ENCODE measurements at places on chromosomes 7 and 10.
A peak's percentile ranks its signal among the peaks of the same experiment; 100 is the strongest.

DNA sequence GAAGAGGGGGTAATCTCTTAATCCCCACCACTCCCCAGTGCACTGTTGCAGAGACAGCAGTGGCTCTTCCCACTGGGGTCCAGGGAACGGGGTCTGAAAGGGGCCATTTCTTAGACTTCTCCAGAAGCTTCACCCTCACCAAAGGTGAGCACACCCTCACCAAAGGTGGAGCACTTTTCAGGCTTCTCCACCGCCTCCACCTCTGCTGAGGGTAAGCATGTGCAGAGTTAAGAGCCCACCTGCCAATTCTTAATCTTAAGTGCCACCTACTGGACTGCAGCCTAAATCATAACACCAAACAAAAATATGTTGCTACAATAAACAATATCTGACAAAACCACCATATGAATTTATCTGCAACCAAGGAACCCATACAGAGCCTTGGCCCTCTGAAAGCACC lies 27.0 kb downstream of the SNX13 start:
- no peak for DNase-seq

DNA sequence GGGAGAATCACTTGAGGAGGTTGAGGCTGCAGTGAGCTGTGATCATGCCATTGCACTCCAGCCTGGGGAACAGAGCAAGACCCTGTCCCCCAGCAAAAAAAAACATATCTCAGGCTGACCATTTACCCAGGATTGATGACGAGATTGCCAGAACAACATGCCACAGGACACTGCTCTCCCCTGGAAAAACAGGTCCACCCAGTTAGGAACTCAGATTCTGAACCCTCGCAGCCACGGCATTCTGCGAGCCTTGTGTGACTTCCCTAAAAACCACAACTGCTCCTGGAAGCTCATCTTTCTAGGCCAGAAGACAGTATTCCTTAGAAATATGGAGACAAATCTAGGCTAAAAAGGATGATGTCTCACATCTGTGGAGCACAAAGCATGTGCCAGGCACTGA lies 42.1 kb upstream of the SH2B2 start:
- DNase-seq = no peak

- no peak for DNase-seq
These were observed 134.0 kb downstream of the PAXIP1 start for GRCh38 chr7:154868921-154869320.

DNA sequence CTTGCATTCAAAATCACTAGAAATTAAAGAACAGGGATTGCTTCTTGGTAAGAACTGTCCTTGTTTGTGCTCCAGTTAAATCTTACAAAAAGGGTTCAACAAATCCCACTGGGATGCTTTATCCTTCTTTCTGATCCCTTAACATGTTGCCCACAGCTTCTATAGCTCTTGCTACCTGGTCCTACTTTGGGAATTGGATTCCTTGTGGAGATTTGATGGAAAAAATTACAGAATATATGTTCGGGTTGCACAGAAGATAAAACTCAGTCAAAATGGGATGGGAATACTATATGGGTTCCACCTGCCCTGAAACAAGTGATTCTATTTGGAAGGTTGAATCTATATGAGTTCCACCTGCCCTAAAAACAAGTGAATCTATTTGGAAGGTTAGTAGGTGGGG lies at the start of gene OR2A25:
OR2A25 (plus strand) TSS at position 301 of the 400 bp plus-strand sequence. CDS start 4,409 bp downstream, outside the sequence.
- no peak for DNase-seq

DNA sequence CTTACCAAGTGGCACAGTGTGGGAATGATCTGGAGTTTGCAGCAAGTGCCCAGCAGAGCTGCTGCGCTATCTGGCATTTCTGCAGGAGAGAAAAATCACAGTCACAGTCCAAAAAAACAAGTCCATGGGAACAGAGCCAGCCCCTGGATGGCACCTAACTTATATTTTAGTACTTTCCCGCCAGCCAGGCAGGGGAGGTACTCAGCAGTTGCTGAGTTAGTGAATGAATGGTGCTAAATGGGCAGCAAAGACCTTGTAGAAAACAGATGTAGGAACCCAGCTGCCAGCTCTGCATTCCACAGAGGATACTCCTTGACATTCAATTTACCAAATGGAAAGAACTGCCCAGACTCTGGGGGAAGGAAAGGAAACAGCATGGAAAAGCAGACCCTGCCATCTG lies 54.5 kb downstream of the GSDME start:
- no peak for DNase-seq

DNA sequence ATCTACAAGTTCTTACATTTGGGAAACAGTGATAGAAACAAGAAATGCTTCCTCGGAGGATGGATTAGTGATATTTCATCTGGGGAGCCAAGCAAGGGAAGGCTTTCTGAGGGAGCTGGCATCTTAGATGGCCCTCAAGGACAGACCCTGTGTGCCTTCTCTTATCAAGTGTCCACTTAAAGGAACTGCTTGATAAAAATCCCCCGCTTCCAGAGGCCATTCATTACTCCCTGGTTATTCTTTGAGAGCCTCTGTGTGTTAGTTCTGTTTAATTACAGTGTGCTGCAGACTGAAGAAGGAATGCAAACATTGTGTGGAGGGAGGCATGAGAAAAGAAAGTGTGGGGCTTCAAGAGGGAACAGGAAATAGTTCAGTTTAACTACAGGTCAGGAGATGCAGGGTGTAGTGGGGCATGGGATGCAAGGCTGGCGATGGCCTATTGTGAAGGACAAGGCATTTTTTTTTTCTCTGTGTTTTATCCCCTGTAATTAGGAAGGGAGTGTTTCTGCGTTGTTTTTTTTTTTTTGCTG lies 145.4 kb downstream of the SNX10 start:
- DNase-seq = peak; percentile 81

DNA sequence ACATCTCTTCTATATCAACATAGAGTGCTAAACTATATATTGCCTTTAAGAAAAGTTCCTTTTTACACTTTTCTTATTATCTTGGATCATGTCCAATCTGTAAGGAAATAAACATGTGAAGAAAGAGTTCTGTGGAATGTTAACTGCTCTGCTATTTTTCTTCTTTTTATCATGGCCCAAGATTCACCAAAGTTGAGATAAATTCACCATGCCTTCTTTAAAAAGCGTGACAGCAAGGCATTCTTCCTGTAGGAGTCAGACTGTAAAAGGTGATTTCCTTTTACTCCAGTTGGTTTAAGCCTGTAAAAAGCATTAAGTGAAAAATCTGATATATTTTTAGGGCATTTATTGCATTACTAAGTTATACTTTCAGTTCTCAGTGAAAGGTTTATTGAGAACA lies 165.7 kb upstream of the FZD1 start:
- DNase-seq = no peak

DNA sequence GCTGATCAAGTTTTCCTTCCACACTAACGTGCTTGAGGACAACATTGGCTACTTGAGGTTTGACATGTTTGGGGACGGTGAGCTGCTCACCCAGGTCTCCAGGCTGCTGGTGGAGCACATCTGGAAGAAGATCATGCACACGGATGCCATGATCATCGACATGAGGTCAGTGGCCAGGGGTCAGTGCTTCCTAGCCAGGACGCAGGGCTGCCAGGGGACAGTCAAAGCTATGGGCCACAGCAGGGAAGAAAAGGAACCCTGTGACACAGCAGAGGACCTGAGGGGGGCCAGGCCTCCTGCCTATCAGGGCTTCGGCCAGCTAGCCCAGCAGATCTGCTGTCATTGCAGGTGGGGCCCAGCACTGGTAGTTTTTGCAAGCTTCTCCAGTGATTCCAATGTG lies 5.2 kb downstream of the RBP3 start:
- no peak for DNase-seq

- no peak for DNase-seq
These were observed 153.0 kb upstream of the GPR26 start for GRCh38 chr10:123512901-123513775.

DNA sequence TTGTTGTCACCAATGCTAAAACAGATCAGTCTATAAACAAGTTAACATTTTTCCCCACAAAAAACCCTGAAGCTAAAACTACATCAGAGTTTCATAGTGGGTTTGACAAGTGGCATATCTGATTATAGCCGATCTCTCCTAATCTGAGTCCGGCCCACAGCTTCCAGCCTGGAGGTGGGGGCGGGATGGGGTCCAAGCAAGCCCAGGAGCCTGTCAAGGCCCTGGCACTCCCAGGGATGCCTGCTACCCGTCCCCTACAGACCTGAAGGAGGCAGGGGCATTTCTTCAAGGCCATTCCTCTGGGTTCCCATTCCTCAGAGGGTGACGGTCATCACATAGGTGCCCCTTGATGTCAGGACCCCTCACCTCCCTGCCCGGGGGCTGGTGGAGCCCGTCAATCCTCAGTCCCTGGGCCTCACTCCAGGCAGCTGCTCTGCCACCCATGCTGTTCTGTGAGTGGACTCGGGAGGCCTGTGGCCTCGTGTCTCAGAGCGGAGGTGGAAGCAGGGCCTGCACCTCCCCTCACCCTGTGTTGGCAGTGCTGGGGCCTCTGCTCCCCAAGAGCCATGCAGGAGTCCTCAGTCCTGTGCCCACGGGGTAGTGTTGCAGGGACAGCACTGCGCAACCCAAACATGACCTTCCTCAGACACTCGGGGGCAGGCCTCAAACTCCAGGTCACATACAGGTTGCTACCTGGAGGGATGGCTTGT lies 8.8 kb downstream of the DPYSL4 start:
- DNase-seq = no peak

DNA sequence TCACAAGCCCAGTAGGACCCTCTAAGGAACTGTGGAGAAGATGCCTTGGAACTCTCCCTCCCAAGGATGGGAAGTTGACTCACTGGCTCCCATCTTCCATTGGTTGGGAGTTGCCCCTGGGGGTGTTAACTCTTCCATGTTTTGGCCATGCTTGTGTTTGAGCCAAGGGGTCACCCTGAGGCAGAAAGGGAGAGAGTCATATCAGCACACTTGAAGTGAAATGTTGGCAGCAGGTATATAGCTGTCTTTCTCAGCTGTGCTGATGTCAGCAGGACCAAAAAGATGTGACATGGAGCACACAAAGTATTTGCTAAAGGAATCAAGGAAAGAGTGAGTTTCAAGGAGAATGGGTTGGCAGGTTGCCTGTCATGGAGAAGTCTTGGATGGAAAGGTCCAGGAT lies 359.4 kb downstream of the RPS24 start:
- DNase-seq = no peak

DNA sequence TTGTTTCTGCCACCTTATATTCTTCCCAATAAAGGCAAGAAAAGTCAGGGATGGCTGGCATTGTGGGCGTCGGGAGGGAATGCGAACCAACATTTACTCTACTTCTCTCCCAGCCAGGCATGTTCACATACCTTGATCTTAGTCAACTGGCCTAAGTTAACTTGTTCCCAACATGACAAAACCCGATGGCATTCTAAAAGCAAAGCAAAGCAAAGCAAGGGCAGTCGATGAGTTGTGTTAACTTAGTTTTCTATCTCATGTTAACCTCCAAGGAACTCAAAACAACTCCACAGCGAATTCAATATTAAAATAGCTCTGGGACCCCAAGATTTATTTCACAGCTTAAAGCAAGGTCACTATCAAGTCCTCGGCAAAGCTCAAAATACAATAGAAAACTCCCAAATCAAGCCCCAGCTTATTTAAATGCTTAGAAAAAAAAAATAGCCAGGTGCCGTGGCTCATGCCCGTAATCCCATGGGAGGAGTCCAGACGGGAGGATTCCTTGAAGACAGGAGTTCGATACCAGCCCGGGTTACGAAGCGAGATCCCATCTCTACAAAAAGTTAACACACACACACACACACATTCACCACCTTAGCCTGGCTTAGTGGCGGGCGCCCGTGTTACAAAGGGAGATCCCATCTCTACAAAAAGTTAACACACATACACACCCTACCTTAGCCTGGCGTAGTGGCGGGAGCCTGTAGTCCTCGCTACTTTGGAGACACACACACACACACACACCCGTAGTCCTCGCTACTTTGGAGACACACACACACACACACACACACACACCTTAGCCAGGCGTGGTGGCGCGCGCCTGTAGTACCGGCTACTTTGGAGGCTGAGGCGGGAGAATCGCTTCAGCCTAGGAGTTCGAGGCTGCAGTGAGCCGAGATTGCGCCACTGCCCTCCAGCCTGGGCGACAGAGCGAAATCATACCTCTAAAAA lies 901 bp upstream of the CCNY start:
- peak; percentile 57 for DNase-seq

GRCh38 chr10:21753497-21754270 lies 219.7 kb downstream of the MLLT10 start:
- DNase-seq = no peak

DNA sequence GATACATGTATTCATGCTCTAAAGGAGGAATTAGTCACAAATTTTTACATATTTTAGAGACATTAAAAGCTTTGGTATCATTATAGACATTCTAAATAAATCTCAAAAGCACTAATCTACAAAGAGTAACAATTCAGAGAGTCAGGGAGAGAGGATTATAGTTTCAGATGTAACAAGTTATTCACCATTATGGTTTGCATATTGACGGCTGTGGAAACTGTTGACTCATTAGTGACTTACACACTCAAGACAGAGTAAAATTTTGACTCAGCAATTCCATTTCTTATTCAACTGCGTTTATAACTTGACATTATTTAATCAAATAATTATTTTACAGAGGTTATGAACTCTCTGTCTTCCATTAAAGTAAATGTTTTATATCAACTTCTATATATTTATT lies 95.4 kb upstream of the SEMA3C start:
- DNase-seq = no peak

DNA sequence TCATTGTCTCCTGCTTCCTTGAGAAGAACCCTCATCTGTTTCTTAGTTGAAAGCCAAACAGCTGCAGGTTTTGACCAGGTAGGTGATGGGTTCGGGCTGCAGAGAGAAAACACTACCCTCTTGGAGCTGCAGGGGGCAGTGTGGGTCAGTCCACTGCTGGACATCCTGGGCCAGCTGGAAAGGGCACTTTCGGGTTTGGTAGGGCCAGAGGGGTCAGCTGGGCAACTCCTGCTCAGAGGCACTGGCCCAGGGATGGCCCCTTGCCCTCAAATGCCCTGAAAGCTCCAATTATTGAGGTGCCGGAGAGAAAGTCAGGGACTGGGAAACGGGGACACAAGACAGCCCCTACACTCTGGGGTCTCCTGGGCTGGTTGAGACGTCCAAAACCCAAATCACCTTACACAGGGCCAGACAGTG lies 90.7 kb downstream of the MKI67 start:
- DNase-seq = no peak

DNA sequence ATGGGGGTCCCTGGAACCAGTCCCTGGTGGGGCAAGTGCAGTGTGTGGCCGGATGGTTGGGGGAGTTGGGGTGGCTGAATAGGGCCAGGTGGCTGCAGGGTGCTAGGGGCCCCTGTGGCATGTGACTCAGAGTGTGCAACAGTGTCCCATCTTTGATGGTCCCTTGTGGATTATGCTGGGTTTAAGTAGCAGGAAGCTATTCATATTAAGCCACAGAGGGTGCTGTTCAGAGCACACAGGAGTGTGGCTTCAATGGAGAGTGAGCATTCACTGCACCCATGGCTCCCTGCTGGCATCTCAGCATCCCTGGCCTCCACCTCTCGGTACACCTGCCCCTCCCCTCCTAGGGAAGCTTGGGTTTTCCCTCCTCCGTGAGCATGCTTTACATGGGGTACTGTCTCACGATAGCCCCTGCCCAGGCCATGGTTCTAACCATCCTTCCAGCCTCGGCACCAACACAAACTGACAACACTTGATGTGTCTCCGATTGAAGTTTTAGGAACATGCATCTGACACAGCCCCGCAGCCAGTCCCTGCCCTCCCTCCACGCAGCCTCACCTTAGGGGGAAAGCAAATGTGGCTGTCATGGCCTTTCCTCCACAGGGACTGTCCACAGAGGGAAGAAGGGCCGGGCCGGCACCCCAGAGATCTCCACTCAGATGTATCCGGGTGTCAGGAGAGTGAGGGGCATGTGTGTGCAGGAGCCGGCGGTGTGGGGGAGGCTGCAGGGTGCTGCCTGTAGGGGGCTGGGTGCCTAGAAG lies 30.4 kb upstream of the PPIF start:
- DNase-seq = peak; percentile 7

GRCh38 chr7:34043461-34044305 lies 138.3 kb downstream of the BMPER start:
- no peak for DNase-seq

GRCh38 chr7:63073286-63073685 lies 925.4 kb upstream of the ZNF722 start:
- no peak for DNase-seq
